Peyer's patch (tissue), 4 donors: ENCODE measurements at places on chromosomes 16 and 17. TPM values are rescaled to one million over a fixed set of nuclear protein-coding genes. Genes with fewer than 3 reads are reported as not detected.

OR4D1 gene
- not detected for total RNA-seq

CA7 gene
- total RNA-seq = 24.7 TPM

CENPN gene
- total RNA-seq = 88.3 TPM

ZPBP2 gene
- not detected for total RNA-seq

MPG gene
- total RNA-seq = 63.4 TPM

SRCIN1 gene
- 10.6 TPM for total RNA-seq

TBC1D3C gene
- 1.0 TPM for total RNA-seq

CCL7 gene
- total RNA-seq = not detected

CIITA gene
- total RNA-seq = 27.7 TPM

CRYBA1 gene
- total RNA-seq = not detected

MRM1 gene
- 15.7 TPM for total RNA-seq

KCNH4 gene
- total RNA-seq = 0.47 TPM

KLHL36 gene
- 57.8 TPM for total RNA-seq

PTGES3L gene
- total RNA-seq = 5.5 TPM

ADAD2 gene
- total RNA-seq = not detected
